ENCODE measurements at places on chromosomes 6 and 20.

- no peaks in the 10 kb centered on the region for H3K36me3 ChIP-seq
- H3K4me3 ChIP-seq, result no peak overlapping the region
- H3K27me3 ChIP-seq, result no peaks in the 10 kb centered on the region
- no peak for DNase-seq
These were observed 21.0 kb upstream of the RNF217 start for GRCh38 chr6:124941259-124941658.

- no peaks in the 10 kb centered on the region for H3K36me3 ChIP-seq
- no peak for DNase-seq
- no peak overlapping the region for H3K4me3 ChIP-seq
- no peak overlapping the region for H3K27ac ChIP-seq
These were observed 46.7 kb upstream of the CLIC5 start for GRCh38 chr6:46062312-46062711.

DNA sequence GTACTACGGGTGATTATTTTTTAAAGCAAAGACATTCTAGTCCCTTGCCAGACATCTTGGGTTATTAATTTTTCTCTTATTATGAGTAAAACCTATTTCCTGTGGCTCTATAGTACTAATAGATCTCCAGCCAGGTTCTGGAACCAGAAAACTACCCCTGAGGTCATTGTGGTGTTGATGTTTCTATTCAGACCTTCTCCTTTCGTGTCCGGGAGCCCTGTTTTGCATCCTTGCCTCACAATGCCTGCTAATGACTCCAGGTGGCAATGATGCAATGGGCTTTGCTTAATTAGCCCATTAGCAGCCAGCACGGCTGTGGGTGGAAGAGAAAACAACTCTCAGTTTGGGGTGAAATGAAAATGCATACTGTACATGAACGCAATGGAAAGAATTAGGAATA lies 62.9 kb upstream of the ARG1 start:
- no peak overlapping the region for H3K4me3 ChIP-seq
- no peak overlapping the region for H3K27ac ChIP-seq
- H3K27me3 ChIP-seq, result peaks cover 17% of the 10 kb centered on the region

DNA sequence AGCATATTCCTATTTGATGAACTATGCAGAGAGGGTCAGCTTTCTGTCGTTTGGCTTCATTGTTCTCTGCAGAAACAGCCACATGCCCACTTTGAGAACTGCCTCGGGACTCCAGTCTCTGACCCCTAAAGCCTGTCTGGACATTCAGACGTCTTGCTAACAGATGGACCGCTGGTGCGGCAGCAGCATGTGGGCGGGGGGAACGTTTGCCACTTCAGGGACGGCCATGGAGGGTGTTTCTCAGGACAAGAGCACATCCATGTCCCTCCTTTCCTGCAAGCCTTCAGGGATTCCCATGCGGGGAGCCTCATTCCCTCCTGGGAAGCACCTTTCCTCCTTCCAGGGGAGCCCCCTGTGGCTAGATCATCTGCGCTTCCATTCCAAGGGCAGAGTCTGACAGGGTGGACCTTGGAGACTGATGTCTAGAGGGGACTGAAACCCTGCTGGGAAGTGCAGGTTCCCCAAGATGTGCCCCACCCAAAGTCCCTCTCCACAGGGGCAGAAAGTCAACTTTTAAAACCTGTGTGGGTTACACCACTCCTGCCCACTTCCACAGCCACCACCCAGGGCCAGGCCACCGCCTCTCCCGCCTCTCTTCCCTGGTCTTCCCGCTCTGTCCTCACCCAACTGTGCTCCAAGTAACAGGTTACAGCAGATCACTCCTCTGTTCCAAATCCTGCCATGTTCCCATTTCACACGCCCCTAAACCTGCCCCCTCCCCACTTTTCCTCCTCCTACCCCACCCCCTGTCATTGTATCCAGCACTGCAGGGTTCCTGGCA lies 94.8 kb upstream of the PMEPA1 start:
- peaks cover 23% of the 10 kb centered on the region for H3K27me3 ChIP-seq
- H3K4me1 ChIP-seq, result no peaks in the 10 kb centered on the region
- no peak for DNase-seq
- no peak overlapping the region for H3K27ac ChIP-seq

DNA sequence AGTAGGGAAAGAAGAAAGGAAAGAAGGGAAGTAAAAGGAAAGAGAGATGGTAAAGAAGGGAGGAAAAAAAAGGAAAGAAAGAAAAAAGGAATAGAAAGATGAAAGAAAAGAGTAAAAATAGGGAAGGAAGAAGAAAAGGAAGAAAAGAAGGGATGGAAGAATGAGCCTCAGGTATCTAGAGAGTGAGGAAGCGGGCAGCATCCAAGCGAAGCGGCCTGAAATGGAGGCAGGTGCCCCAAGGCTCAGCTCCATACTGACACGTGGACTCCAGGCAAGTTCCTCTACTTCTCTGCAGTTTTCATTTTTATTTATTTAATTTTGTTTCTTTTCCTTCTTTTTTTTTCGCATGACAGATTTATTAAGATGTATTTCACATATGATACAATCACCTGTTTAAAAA lies 373.1 kb downstream of the ESR1 start:
- peaks cover 57% of the 10 kb centered on the region for H3K36me3 ChIP-seq
- peak overlapping the region; percentile 36 for H3K4me3 ChIP-seq
- peaks cover 51% of the 10 kb centered on the region for H3K4me1 ChIP-seq

Measured in central memory CD8-positive, alpha-beta T cell (primary cell).